Activated CD4-positive, alpha-beta memory T cell treated with anti-CD3 and anti-CD28 coated beads for 36 hours (primary cell): ENCODE measurements at places on chromosomes 5 and 9.

DNA sequence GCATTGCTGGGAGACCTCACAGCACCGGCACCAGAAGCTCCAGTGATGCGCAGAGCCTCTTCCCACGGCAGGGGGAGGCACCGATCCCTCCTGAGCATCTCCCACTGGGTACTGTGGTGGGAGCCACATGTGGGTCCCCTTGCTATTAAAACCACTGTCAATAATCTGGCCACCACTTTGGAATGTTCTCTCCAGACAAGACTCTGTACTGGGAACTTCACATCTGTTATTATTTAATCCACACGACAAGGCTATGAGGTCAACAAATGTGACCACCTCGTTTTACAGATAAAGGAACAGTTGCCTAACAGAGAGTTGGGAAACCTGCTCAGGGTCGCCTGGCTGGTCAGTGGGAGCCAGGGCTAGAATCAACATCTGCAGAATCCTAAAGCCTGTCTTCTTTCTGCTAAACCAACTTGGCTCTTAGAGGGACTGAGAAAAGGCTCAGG lies 72.7 kb downstream of the EPB41L4B start:
- DNase-seq: no peak

GRCh38 chr9:32350682-32351081 lies 33.8 kb upstream of the ACO1 start:
- DNase-seq: no peak

DNA sequence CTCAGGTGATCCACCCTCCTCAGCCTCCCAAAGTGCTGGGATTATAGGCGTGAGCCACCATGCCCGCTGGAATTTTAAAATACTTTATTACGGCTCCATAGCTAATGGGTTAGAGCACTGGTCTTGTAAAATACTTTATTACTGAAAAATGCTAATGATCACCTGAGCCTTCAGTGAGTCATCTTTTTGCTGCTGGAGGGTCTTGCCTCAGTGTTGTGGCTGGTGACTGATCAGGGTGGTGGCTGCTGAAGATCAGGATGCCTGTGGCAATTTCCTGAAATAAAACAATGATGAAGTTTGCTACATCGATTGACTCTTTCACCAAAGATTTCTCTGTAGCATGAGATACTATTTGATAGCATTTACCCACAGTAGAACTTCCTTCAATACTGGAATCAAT lies 26.0 kb upstream of the GNE start:
- no peak for DNase-seq

DNA sequence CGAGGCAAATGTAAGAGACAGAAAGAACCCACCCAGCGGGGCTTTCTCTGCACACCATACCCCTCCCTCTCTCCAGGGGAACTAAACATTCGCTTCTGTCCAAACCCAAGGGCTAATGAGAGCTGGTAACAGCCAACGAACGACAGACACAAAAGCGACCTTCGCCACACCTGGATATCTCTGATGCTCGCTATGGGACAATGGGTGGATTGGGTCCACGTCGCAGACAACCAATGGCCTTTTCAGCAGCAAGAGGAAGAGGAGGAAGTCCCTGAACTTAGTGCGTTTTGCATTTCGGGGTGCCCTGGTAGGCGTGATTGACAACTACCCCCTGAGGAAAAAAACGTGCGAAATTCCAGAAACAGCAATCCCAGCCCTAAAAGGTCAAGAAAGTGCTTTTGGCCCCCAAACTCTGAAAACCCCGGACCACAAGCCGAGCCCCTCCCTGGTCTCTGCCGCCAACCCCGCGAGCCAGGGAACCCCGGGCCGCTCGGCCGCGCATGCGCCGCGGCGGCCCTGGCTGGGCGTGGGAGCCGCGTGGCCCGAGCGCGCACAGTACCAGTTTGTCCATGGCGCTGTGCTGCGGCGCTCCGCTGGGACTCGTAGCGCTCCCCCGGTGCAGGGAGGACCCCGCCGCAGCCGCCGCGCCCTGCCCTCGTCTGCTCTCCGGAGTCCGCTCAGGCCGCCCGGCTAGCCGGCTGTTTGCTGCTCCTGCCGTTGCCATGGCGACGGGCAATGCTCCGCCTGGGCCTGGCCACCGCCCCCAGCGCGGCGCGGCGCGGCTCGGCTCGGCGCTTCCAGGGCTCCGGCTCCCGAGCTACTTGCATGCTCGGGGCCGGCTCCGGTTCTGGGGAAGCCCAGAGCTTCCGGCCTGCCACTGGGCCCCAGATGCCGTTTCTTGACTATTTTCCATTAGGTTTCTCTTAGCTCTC lies 66.9 kb upstream of the DNAH5 start:
- peak; percentile 52 for DNase-seq

DNA sequence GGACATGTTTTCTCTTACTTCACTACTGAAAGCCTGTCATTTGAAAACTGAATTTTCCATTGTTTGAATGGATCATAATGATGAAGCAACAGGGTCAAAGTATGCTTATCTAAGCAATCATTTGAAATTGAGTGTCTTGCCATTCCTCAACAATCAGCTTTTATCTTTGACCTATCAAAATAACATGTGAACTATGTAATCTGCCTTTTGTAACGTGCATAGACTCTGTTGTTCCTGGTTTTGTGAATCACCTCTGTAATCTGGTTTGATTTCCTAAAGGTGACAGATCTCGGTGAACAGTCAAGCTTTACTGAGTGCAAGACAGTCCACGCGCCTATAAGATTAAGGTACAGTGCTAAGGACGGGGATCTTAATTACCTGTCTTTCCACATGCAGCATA lies 3.3 kb downstream of the MEF2C start:
- no peak for DNase-seq

DNA sequence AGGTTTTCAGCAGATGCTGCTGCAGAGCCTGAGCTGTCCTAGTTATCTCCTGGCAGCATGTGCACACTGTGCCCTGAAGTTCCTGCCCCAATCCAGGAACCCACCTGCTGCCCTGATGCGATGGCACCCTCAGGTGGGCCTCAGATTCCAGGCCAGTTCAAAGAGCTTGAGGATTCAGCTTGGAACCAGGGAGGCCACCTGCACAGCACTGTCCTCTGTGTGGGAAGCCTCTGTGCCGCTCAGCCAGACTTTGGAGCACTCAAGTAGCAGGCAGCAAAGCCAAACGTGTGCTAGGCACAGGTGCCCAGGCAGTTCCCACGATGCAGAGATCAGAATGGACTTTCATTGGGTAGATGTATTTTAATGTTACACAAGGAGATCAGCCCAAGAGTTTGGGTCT lies 132.8 kb upstream of the RAPGEF1 start:
- DNase-seq: no peak

- DNase-seq: no peak
These were observed 18.6 kb upstream of the MOB3B start for GRCh38 chr9:27548055-27548741.

- no peak for DNase-seq
These were observed 46.8 kb upstream of the ANKRD55 start for GRCh38 chr5:56279979-56280378.

DNA sequence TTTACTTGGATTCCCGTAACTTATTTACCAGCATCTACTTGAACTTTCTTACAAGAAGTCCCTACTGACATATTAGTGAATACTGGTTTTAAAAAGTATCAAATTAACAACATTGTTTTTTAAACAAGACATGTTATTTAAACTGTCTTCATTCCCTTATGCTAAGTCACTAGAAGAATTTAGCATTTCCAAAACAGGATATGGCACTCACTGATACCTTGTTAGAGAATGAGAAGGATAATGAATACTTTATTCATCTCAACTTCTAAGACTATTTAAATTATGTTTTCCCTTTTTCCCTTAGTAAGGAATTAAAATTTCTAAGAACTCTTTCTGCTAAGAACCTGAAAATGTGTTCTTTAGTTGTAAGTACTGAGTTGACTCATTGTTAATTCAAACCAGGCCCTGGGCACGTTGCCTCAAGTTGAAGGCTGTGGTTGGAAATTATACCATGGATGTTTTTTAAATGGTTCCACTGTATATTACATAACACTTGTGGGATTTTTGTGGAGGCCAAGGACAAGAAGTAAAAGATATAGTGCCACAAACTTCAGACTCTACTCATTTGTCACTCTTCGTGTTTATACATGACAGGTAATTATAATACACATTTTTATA lies 219.0 kb upstream of the EDIL3 start:
- no peak for DNase-seq

DNA sequence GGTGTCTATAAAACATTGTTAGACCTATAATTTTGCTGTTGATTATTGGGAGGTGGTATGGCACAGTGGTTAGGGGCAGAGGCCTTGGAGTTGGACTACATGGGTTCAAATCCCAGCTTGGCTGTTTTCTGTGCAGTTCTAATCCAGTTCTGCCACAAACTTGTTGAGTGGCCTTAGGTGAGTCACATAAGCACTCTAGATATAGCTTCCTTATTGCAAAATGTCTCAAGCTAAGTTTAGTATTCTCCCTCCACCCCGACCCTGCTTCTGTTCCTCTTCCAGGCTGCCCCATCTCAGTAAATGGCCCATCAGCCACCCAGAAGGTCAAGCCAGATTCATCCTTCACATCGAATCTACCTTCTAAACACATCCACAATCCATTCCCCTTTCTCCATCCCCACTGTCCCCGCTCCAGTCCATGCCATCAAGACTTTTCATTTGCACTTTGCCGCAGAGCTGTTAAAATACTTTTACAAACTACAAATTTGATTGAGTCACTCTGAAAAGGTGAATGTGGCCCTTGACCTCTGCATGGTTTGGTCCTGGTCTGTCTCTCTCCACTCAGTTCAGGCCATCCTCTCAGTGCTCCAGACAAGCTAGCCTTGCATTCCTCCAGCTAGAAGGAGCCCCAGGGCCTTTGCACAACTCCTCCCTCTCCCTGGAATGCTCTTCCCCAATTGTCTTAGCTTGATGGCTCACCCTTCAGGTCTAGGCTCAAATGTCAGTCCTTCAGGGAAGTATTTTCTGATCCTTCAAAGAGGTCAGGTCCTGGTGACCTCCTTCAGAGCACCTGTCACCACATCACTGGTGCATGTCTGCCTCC lies 10.0 kb upstream of the HDHD3 start:
- DNase-seq: no peak

GRCh38 chr9:129497813-129498450 lies 123.0 kb downstream of the C9orf50 start:
- DNase-seq: no peak

DNA sequence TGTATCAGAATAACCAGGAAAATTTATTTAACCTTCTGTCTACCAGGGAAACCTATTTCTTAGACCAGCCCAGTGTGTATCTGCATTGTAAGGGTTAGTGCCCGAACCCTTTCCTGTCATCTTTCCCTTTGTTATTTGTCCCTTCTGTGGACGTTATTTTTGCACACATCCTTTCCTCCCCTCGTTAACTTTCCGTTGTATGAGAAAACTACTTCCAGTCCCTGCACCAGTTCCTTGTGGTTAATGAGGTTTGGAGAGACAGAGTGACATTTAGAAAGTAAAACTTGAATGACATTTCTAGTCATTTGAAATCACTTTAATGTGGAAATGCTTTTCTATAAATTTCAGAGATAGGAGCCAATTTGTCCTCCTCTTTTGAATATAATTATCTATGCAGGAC lies 4.3 kb upstream of the IFNB1 start:
- DNase-seq: no peak

DNA sequence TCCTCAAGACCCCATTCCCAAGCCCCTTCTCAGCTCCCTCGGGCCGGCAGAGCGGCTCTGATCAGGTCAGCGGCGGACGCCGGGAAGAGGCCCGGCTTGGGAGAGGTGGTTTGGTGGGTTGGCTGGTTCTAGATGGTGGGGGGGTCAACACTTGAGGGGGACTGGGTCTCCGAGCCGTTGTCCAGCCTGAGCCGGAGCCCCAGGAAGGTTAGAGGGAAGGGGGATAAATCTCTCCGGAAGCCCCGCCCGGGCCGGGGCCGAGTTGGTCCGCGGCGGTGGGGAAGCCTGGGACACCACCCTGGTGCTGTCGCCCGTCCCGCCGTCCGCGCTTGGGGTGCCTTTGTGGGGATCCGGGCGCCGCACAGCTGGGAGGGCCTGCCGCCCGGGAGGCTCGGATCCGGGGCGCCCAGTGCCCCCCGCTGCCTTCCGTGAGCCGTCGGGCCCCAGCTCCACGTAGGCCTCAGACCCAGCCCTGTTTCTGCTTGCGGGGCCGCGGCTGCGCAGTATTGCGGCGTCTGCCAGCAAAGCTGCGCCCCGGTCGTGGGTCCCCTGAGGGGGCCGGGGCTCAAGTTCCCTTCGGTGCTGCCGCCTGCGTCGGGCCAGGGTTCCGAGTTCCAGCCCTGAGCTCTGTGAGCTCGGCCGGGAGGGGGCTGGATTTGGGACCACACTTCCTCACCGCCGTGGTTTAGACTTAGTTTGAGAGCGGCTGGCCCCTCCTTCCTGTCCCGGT lies 542 bp upstream of the TRIM52 start:
- DNase-seq: peak; percentile 65

- no peak for DNase-seq
These were observed 2292.6 kb upstream of the C9orf72 start for GRCh38 chr9:29865764-29866313.

GRCh38 chr9:105475302-105475701 lies 27.5 kb downstream of the FSD1L start:
- DNase-seq: no peak

DNA sequence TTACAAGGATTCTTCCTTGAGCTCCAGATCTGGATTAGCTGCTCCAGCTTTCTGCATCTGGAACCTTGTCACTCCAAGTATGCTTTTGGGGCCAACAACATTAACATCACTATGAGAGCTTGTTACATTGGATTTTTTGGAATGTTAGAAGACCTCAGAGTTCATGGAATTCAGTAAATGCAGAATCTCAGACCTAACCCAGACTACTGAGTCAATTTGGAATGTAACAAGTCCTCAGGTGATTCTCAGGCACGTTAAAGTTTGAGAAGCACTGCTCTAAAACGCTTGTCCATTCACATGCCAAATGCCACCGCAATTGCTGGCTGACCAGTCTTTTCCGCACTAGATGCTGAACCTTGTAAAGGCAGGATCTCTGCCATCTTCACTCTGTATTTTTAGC lies 251.4 kb upstream of the TRIM32 start:
- DNase-seq: no peak

GRCh38 chr9:112925058-112925641 lies 34.5 kb upstream of the SLC46A2 start:
- DNase-seq: peak; percentile 10

GRCh38 chr9:116549061-116549664 lies 137.9 kb upstream of the TRIM32 start:
- peak; percentile 11 for DNase-seq

- DNase-seq: no peak
These were observed 4.8 kb downstream of the SKP1 start for GRCh38 chr5:134171972-134172371.

GRCh38 chr5:57280853-57281252 lies 107.0 kb downstream of the GPBP1 start:
- no peak for DNase-seq

- no peak for DNase-seq
These were observed 186.7 kb downstream of the KIAA0825 start for GRCh38 chr5:94431696-94432095.

DNA sequence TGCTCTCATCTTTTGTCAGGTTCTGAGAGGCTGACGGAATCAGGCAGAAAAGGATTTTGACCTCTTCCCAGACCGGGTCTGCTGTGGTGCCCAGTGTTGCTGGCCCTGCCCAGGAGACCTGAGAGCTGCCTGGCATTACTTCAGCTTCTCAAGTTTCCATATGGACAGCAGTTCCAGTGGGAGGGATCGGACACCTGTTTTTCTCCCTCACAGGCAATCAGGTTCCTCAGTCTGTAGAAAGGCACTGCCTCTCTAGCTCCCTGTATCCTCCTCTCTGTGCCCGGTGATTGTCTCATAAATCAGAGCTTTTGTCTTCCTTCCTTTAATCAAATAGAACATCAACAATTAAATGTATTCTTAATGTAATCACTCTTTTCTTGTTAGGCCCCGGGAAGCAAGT lies 198.7 kb downstream of the SEMA6A start:
- no peak for DNase-seq

- no peak for DNase-seq
These were observed 21.7 kb downstream of the LPAR1 start for GRCh38 chr9:111016426-111017045.

- peak; percentile 92 for DNase-seq
These were observed 6.8 kb downstream of the MRPL36 start for GRCh38 chr5:1792842-1793266.
